ENCODE measurements at places on chromosomes 4 and X. TPM values are rescaled to one million over a fixed set of nuclear protein-coding genes. Genes with fewer than 3 reads are reported as not detected.
A peak's percentile ranks its signal among the peaks of the same experiment; 100 is the strongest.

- no peak for DNase-seq
Observed at GRCh38 chr4:78765432-78766006, 10.6 kb upstream of the BMP2K start.

- peak; percentile 56 for DNase-seq
Observed at GRCh38 chrX:40104985-40105834, 7.5 kb upstream of the BCOR start.

MAGEA9 gene
- not detected for total RNA-seq

- DNase-seq, result no peak
Observed at GRCh38 chrX:118315529-118315928, 30.4 kb upstream of the WDR44 start.

DGKK gene
- not detected for total RNA-seq

KLHL4 gene
- total RNA-seq, result not detected

- DNase-seq, result no peak
Observed at GRCh38 chr4:48575964-48576363, 85.9 kb downstream of the ZAR1 start.

TCEAL1 gene
- 8.7 TPM for total RNA-seq

AWAT1 gene
- not detected for total RNA-seq

GRCh38 chrX:21943460-21944135 is 3.1 kb downstream of the SMS start:
- peak; percentile 22 for DNase-seq

DNA sequence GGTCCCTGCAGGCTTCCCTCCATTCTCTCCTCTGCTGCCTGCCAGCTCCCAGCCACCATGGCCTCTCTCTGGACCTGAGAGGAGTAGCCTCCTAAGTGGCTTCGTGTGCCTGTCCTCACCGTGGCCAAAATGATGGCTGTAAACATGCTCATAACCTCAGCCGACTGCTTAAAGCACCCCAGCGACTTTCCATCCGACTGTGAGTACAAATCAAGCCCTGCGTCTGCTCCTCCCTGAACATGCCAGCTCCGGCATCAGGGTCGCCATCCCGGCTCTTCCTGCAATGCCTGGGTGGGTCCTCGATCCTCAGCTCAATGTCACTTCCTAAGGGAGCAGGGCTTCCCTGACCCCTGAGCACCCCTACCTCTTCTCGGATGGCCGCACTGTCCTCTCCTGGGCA is 3.3 kb upstream of the SORCS2 start:
- DNase-seq, result no peak

DNA sequence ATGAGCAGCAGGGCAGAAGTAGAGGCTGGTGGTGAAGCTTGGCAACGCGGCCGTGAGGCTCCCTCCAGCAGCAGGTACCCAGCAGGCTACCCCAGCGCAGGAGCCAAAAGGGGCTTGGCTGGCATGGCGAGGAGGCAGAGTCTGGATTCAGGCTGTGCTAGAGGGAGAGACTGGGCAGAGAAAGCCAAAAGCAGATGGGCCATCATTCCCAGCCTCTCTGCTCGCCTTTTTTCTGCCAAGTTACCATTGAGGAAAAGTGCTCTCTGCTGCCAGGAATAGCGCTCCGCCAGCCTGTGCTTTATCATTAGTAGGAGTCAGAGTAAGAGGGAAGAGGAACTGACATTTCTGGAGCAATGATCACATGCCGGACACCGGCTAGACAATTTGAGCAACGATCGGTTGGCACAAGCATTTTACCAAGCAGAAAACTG is 28.7 kb upstream of the MAP3K15 start:
- DNase-seq, result no peak

MAGEC2 gene
- not detected for total RNA-seq

IL15 gene
- 1.1 TPM for total RNA-seq

DNA sequence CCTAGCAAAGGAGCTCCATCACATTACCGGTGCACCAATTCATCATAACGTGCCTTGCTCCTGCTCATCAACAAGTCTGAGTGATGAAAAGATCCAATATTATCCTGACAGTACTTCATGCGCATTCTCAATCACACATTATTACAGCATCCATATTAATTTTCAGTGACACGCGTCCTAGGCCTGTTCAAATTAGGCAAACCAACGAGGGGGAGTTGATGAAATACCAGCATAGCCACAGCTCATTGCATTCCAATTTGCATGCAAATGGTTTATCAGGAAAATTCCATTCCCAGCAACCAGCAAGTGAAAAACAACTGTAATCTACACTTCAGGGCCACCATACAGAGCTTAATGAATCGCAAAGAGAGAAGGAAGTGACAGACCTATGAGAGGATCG is 236.9 kb downstream of the DCLK2 start:
- DNase-seq, result no peak

ASB5 gene
- total RNA-seq, result not detected

P2RY4 gene
- 0.23 TPM for total RNA-seq

ANK2 gene
- total RNA-seq, result 3.3 TPM

DNA sequence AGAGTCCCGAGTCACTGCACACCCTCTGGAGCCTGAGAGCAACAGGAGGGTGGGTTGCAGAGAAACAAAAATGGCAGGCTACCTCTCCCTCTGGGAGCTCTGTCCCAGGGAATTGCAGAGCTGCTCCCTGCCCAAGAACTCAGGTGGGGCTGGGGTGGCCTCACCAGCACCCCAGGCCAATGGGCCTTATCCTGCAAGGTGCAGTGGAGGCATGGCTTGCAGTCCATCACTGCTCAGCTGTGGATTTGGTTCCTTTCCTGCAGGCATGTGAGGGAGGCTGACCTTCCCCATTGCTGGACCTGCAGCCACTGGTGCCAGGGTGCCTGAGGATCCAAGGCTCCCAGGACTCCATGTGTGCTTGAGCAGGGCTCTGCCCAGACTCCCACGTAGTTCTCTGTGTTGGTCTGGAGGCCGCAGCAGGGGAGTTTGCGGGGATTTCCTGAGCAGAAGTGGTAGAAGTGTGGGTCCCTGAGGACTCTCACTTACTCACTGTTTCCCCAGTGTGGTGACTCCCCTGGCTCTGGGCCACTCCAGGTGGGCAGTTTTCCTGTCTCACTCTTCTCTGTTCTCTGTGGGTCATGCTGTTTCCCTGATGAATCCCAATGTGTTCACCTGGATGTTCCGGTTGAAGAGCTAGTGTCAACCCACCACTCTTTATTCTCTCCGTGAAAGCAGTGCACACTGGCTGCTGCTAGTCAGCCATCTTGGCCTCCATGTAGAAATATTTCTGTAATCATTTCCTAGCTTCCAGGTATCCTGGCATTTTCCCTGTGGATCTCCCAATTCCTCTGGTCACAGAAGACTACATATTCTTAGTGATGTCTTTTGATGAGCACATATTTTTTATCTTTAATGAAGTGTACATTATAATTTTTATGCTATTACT is 82.3 kb downstream of the ARHGAP24 start:
- DNase-seq, result peak; percentile 6

SETD7 gene
- total RNA-seq, result 12.5 TPM

DNA sequence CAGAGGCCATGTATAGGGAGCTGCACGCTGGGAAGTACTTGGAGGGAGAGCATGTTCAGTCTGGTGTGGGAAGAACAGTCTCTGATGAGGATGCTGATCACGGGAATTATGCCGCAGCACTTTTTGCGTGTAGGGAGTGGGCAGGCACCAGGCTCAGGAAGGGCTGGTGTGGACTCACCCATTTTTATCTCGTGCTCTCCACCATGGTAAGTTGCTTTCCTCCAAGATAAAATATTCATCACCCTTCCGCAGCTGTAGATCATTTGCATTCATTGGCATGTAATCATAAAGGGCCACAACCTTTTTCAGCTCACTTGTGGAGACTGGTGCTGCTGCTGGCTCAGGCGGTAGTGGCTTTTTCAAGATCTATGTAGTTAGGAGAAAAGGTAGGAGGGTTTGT is 11.8 kb upstream of the TIMM8A start:
- DNase-seq, result no peak

- no peak for DNase-seq
Observed at GRCh38 chrX:124045109-124045508, 83.6 kb downstream of the STAG2 start.

XAGE2 gene
- not detected for total RNA-seq

- DNase-seq, result peak; percentile 88
Observed at GRCh38 chr4:1693131-1693896, 9.2 kb upstream of the FAM53A start.

SLC4A4 gene
- not detected for total RNA-seq

DNA sequence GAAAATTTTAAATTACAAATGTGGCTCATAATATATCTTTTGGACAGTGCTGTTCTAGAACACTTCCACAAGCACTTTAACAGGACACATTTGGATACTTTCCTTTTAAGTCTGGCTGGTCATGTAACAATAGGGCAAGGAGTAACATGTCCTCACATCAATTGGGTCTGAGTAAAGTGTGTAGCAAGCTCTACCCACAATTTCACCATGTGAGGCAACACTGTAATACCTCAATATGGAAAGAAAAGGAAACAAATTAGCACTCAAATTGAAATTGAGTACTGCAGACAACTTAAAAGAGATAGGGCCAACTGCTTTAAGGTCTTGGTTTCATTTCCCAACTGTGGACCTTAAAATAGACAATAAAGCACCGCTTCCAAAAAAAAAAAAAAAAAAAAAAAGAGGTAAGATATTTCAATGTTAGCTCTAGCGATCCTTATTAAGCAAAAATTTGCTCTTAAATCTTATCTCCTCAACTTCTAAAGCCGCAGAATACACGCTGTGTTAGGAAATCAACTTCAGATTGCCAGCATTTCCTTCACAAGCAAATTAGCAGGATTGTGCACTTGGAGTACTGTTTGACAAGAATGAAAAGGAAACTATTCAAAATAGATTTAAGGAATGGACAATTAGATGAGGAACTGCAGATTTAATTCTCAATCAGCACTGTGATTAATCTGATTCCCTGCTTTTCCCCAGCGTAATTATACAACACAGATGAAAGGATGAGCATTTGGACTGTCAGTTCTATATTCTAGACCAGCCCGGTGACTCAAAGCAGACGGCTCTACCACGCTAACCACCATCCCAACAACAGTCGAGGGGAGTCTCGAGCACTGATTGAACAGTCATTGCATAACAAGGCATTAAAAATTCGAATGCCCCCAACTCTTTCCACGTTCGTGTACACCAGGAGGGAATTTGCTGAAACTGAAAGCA is 1.6 kb downstream of the CASK start:
- peak; percentile 58 for DNase-seq

DNA sequence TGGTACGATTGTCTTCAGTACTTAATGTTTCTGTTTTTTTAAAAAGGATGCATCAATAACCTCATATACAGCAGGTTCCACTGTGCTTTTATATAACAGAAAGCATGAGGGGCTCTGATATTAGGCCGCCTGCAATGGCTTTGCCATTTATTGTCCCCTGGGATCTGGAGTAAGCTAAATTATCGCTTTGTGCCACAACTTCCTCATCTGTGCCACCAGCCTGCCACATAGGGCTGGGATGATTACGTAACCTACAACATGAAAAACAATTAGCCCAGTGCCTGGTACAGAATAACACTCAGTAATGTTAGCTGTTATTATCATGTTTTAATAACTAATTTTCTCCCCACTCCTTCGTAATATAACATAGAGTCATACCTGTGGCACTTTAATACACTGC is 65.5 kb upstream of the TRIM2 start:
- no peak for DNase-seq

ALB gene
- not detected for total RNA-seq

GRCh38 chr4:36854554-36854953 is 390.0 kb upstream of the NWD2 start:
- DNase-seq, result no peak

LDB2 gene
- total RNA-seq, result not detected

LPAR4 gene
- not detected for total RNA-seq

CSAG1 gene
- total RNA-seq, result not detected

GRCh38 chrX:95145848-95146490 is 1472.0 kb downstream of the FAM133A start:
- no peak for DNase-seq

WAS gene
- 102 TPM for total RNA-seq

BEX2 gene
- total RNA-seq, result 11.5 TPM

Data from activated CD4-positive, alpha-beta T cell treated with anti-CD3 and anti-CD28 coated beads for 36 hours (primary cell).